CD4-positive, alpha-beta T cell treated with Interleukin-6 at 100 ng/mL for 8 hours (primary cell): ENCODE measurements at places on chromosomes 16 and 17.

DNA sequence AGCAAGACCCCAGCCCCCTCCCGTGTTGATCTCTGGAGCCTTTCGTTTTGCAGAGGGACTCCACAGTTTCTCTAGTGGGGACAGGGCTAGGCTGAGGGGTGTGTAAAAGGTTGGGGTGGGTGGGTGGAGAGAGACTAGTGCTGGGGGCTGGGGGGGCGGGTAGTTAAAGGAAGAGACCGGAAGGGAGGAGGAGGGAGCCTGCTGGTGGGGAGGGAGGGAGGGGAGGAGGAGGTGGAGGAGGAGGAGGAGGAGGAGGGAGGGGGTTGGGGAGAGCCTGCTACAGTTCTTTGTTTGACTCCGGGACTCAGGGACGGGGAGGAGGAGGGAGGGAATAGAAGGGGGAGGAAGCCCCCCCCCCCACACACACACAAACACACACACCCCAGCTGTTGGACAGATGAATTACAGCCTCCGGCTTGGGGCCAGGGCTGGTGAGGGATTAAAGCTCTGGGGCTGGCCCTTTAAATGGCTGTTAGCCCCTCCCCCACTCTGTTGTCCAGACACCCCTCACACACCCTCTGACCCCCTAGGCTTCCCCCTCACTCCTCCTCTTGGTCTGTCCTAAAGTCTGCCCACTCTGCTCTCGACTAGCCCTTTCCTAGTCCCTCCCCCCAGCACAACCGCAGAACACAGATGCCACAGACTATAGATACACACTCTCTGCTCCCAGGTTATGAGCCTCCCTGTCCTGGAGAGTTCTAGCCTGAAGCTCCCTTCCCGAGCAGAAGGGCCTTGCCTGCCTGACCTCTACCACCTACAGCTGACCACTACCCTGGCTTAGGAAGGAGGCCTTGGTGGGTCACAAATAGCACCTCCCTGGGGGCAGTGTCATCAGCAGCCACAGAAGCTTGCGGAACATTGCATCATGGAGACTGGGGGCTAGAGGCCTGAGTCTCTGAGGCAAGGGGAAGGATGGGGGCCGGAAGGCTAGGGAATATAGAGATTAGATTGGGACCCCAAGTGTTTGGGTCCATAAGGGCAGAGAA is 4.4 kb downstream of the KDM6B start:
- peak; percentile 42 for DNase-seq

DNA sequence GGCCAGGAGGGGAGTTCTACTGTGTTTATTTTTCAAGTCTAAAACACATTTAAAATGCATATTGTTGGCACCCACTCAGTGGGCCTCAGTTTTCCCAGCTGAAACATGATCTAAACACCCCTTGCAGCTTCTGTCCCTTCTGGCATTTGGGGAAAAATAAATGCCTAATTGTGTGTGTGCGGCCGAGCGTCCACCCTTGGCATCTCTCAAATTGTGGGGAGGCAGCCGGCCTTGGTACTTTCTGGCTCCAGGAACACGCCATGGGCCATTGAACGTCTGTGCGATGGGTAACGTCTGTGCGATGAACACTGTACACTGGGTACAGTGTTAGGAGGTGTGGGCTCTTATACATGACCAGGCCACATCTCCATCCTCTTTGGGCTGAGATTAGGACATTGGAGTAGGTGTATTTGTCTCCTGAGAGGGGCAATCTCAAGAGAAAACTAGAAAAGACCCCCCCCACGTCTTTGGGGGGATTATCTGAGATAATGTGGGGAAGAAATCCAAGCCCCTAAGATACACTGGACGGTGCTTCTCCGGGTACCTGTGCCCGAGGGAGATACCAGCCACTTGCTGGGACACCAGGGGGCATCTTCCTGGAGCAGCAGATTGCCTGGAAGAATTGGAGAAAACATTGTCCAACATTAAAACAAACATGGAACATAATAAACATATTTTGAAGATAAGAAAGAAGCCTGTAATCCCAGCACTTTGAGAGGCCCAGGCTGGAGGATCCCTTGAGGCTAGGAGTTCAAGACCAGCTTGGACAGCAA is 54.9 kb downstream of the RAB11FIP4 start:
- no peak for DNase-seq

DNA sequence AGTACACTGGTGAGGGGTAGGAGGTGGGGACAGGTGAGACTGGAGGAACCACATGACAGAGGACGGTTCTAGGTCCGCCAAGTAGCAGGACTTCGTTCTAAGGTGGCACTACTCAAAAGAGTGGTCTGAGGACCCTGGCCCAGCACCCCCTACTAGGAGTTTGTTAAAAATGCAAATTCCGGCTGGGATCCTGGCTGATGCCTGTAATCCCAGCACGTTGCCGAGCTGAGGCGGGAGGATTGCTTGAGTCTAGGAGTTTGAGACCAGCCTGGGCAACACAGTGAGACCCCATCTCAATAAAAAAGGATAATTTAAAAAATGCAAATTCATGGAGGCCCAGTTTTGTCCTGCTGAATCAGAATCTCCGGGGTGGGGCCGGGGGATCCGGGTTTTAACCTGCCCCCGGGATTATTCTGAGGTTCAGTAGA is 59.1 kb downstream of the WSB1 start:
- DNase-seq: no peak

GRCh38 chr16:8108991-8109509 is 481.3 kb downstream of the TMEM114 start:
- DNase-seq: no peak

- no peak for DNase-seq
These were observed 8.2 kb downstream of the HSD3B7 start for GRCh38 chr16:30992931-30993816.

GRCh38 chr16:18792836-18793433 is 2.8 kb upstream of the RPS15A start:
- no peak for DNase-seq

- no peak for DNase-seq
These were observed 31.9 kb downstream of the RMI2 start for GRCh38 chr16:11377154-11377553.

DNA sequence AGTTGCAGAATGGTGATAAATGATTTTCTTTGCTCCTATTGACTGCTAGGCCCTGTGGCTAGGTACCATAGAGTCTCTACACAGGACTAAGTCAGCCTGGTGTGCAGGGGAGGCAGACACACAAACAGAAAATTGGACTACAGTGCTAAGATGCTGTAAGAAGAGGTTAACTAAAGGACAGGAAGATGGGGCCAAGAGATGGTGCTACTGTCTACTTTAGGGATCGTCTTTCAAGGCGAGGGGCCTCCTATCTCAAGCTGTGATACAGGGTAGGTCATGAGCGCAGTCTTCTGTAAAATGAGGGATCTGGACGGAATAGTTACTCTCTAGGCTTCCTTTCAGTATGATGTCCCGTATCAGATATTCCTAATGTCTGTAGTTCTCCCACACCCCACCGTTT is 817 bp downstream of the NME1 start:
- no peak for DNase-seq

- no peak for DNase-seq
These were observed 138.9 kb upstream of the CES5A start for GRCh38 chr16:56013962-56014552.

GRCh38 chr17:57107498-57108101 is 22.6 kb downstream of the AKAP1 start:
- DNase-seq: no peak
